Urinary bladder (tissue), 4 donors: ENCODE measurements at places on chromosomes 11 and 22.

GRCh38 chr22:32904044-32904443 is 102.5 kb downstream of the TIMP3 start:
- no peak for DNase-seq

GRCh38 chr22:49156662-49157285 is 670.9 kb downstream of the BRD1 start:
- no peak for DNase-seq

- DNase-seq = no peak
Observed at GRCh38 chr11:66281001-66281400, 3.0 kb downstream of the CNIH2 start.

- DNase-seq = no peak
Observed at GRCh38 chr22:47586946-47587345, 824.5 kb downstream of the TBC1D22A start.

DNA sequence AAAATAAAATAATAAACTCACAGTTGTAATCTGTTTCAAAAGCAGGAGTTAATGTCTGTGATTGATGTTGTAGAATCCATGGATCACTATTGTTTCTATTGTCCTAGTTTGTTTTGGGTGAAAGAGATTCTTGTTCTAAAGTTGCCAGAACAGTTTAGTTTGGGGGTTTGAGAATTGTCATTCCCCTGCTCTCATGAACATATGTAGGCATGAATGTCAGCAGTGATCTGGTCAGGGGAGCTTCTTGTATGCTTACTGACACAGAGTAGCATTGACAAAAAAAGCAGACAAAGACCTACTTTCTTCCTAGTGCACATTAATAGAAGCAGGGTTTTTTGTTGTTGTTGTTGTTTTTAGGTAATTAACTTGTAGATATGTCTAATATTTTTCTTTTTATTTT is 38.6 kb downstream of the ARHGAP1 start:
- DNase-seq = no peak

DNA sequence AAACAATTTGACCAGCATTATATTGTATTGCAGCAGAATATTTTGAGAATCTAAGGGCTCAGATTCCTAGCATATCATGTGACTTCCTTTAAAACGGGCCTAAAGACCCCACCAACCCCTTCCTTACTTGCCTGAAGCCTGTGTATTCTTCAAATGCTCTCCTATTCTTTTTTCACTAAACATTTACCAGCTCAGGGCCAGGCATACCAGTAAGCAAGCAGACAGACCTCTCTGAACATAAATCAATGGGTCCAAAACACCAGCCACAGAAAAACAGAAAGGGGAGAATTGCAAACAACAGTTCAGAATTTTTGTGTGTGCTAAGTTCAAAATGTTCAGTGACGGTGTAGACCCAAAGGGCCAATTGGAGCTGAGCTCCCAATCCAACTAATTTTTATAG is 64.8 kb upstream of the TIMP3 start:
- DNase-seq = no peak
